ENCODE measurements at places on chromosomes 16 and 17. TPM values are rescaled to one million over a fixed set of nuclear protein-coding genes. Genes with fewer than 3 reads are reported as not detected.
A peak's percentile ranks its signal among the peaks of the same experiment; 100 is the strongest.

PGP gene
- 29.0 TPM for total RNA-seq

PRR15L gene
- total RNA-seq: not detected

GRCh38 chr17:62797959-62798358 is 10.2 kb downstream of the MARCHF10 start:
- no peak for DNase-seq

- DNase-seq: no peak
Observed at GRCh38 chr16:4830408-4830807, 16.7 kb downstream of the GLYR1 start.

- no peak for DNase-seq
Observed at GRCh38 chr17:50355701-50356341, 9.9 kb downstream of the XYLT2 start.

- DNase-seq: peak; percentile 26
Observed at GRCh38 chr17:61002316-61002736, 324.7 kb downstream of the BCAS3 start.

GRCh38 chr17:77404812-77405581 is 264.2 kb downstream of the SEC14L1 start:
- peak; percentile 94 for DNase-seq

GRCh38 chr17:7237761-7238419 is 1.4 kb downstream of the PHF23 start:
- DNase-seq: peak; percentile 90

DNA sequence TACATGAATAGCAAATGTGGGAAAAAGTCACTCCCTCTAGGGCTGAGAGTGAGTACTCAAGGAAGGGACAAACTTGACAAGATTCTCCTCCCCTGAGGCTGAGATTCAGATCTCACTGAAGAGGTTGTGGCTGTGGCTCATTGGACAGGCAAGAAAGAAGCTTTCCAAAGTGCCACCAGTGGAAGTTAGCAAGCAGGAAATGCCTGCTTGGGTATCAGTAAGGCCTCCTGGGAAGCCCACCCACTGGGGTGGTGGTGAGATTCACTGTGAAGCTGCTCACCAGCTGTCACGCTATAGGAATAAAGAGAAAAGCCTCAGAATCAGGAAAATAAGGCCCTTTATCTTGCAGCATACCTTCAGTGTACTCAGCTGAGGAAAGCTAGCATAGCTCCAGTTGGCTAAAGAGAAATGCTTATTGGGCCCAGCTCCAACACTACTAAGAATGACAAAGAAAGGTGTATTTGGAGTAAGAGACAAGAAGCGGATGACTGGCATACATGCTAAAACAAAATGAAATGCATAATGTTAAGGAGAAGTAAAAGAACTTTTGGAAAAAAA is 274.4 kb upstream of the TOM1L1 start:
- no peak for DNase-seq
